T-helper 1 cell (primary cell): ENCODE measurements at places on chromosomes 3 and 15.

GRCh38 chr15:56805466-56806147 lies 72.3 kb upstream of the ZNF280D start:
- no peak for DNase-seq

DNA sequence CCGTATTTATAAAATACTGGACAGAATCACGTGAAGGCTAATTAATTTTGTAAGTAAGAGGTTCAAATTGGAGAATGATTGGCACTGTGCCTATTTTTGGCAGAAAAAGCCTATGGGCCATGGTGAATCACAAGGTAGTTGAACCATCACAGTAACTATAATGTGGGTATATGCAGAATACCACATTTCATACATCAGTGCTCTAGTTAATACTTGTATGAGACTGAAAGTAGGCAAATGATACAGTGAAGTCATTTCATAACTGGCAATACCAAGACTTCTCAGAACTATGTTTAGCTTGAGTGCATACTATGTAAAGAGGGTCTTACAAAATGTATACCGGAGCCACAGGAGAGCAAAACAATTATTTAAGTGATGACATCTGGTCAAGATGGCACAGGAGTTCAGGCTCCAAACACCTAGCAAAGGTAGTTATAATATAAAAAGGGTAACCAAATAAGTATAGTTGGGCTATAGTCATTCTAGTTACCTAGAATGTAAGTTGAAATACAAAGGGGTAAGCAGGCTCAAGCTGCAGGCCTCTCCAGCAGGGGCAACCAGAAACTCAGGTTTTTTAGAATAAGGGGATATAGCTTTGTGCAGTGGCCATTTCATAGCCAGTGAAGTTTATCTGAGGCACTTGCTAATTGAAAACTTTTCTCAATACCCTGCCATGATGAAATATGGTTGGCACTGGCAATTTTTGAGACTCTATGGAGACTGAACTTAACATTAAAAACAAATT lies 19.1 kb downstream of the GPR160 start:
- no peak for DNase-seq

- no peak for DNase-seq
Measured at GRCh38 chr3:94159062-94159828, 96.4 kb downstream of the NSUN3 start.

DNA sequence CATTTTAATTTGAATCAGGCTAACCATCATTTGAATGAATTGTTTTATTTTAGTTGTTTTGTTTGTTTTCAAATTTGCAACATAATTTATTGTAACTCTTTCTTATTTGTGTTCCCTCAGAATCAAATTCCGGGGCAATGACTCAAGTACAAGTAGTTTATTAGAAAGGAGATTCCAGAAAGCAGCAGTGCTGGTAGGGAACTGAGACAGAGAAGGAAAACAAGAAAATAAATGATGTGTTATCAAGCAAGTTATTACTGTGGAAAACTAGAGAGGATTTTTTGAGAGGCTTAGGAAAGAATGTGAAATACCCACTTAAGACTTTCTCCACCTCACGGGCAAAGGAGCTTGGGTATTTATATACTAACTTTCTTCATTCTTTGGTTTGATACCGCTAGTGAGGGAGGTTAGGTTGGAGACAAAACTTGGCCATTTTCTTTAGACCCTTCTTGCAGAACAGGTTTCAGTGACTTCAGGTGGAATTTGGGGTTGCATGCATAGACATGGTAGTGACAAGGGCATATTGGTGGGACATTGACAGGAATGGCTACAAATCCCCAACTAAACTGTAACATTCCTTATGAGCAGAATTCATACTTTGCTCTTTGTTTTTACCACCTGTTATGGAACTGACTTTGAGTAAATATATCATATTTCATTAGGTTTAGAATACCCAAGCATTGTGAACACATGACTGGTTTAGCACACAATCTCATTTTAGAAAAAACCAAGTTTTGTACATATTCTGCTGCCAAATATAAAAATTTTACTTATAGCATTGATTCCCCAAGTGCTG lies 254.3 kb downstream of the ZBBX start:
- no peak for DNase-seq

- DNase-seq, result no peak
Measured at GRCh38 chr3:148601766-148602685, 95.7 kb upstream of the AGTR1 start.

GRCh38 chr15:80384432-80384831 lies 19.8 kb upstream of the ARNT2 start:
- DNase-seq, result no peak

DNA sequence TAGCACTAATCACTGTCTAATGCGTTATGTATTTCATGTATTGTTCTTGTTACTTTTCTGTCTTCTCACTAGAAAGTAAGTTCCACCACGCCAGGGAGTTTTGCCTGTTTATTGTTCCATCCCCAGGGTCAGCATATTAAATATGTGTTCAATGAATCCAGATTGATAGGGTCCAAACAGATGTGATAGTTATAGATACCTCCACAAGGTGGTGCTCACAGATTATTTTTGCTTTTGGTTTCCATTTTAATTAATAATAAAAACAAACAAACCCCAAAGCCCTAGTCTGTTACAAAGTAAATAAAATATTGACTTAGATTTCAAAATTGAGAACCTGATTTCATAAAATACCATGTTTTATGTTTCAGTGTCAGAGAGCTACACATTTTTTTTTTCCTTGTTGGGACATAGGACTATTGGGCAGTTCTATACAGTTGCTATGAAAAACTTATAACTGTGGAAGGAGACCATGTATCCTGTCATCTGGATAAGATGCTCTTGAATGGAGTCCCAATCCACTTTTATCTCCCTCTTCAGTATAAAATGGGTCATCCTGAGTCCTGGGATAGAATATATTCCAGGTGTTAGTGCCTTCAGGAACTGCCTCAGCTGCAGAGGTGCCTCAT lies 12.4 kb downstream of the OTOL1 start:
- DNase-seq, result no peak

DNA sequence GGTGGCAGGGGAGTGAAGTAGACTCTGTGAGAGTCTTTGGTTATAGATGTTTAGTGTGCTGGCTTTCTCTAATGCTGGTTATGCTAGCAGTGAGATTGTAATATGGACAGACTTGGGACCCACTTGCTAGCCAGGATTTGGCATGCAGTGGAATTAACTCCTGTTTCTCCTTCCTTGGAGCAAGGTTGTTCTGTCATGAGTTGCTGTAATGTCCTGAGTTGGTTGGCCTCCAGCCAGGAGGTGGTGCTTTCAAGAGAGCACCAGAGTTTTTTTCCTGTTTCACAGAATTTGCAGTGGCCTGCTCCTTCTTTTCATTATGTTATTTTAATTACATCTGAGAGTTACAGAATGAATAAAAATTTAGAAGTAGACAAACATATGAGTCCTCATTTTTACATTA lies 88.1 kb upstream of the PXYLP1 start:
- DNase-seq, result no peak

DNA sequence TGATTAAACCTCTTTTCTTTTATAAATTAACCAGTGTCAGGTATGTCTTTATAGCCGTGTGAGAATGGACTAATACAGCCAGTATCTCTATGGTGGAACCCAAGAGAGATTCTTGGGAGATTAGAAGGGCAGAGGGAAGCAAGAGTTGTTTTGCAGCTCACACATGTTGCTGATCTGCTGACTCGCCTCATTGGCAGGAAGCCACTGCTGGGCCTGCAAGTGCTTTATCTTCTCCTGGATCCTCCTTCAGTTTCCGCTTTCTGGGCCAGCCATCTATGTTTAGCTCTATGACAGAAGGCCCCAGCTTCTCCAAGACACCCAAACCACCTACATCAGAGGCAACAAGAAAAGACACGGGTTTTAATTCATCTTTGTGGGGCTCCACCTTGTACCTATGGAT lies 23.4 kb upstream of the GALNT15 start:
- DNase-seq, result peak; percentile 8

DNA sequence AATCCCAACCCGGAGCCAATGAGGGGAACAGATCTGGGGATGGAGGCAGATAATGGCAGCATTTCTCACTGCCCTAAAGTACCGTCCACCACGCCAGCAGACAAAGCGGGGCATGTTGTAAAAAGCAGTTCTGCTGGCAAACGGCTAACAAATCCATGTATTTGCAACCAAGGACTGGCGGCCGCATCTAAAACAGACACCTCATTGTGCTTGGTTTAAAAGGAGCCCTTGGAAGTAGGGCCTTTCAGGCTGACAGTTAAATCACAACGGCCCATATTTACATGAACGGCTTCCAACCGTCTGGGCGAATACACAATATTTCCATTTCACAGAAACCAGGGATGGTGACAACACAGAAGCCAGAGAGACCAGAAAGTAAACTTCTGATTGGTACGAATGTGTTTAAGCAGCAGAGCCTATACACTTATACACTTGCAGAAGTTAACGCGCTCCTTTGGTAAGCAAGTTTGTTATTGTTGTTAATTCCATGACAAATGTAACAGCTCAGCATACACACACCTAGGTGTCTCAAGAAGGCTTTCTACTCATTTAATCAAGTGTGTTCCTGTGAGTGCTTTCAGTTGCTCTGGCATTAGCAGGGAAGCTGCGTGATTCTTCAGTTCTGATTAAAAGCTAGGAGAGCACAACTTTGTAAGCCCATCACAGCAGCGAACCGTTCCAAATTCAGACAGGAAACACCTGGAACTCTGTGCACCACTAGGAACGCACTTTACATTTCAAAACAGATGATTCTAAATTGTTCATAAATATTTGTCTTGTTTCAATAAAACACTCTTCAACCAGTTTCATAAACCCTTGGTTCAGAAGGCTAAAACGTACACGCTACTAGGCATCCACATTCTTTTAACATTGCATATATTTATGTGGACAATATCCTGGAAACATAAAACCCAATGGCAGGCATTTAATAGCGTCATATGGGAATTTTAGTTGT lies 112.9 kb downstream of the PDZRN3 start:
- DNase-seq, result no peak

DNA sequence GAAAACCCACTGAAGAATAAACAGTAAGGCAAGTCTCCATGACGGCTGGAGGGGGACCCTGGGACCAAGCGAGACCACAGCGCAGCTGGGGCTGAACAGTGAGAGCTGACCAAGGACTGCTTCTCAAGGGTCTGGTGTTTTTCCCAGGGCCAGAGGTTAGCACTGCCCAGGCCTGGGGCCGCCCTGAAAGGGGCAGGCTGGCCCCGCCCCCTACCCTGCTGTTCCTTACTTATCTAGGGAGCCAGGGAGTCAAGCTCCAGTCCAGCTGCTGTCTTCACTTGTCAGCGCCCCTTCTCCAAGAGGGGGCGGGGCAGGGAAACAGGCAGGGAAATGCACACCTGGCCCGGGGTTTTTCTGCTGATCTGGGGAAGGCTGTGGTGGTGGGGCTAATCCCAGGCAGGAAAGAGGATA lies 51.6 kb upstream of the HACD2 start:
- no peak for DNase-seq

- DNase-seq, result no peak
Measured at GRCh38 chr3:41329881-41330280, 130.6 kb downstream of the CTNNB1 start.

DNA sequence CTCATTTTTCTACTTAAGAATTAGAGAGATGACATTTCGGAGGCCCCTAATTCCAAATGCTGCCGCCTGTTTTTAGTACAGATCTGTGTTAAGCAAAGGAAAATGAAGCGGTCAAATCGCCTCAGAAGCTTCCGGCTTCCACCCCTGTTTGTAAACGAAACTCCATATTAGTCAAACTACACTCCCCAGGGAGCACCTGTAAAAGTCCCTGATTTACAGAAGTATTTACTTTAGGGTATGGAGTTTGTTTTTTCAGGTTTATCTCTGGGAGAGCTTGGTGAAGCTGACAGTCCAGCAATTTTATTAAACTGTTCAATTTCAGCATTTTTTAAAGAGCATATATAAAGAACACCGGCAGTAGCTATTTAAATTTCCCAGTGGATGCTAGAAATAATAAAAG lies 319.8 kb downstream of the FHIT start:
- no peak for DNase-seq

DNA sequence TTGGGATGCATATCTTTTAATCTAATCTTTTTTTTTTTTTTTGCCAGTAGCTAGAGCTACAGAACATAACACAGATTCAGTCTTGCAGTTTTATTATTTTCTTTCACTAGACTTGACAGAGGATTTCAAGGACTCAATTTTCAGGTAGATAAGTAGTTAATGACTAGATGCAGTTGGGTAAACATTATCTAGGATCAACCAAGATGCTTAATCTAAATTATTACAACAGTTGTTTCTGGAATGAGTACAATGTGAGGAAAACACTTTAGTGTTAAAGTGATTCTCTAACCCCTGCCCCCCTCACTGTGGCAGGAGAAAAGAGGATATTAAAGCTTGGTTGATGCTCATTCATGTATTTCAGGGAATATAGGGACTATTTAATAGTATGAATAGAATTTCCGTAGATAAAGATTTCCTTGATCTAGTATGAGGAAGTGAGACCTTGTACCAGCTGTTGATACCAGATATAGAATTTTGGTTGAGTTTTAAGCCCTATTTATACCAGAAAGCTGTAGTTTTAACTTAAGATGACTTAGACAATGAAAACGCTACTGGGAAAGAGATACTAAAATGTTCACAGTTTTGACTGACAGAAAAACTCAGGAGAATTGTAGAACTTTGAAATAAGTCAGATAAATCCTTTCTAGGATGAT lies 389.0 kb upstream of the C2CD4B start:
- no peak for DNase-seq

DNA sequence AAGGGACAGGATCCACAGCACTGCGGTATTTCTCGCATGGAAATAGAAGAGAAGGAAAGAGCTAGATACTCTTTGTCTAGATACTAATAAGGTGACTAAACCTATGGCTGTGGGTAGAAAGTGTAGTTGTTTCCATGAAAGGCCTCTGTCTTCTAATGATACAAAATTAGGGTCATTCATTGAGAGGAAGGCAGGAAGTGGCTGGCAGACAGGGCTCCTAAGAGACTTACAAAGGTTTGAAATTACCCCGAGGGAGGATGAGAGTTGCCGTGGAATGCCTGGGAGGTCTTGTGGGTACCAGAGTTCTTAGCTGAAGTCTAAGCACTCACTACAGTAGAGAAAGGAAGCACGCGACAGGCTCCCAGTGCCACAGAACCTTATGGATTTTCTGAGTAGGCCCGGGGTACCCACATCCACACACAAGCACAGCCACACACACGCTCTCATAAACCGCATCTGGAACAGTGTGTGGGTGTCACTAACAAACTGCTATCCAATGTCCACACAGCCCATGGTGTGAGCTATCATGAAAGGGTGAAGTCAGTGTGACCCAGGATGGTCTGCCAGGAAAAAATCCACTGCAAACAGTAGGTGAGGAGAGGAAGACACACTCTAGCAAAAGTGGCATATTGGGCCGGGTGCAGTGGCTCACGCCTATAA lies 221.4 kb downstream of the FAM43A start:
- DNase-seq, result no peak

GRCh38 chr3:55746808-55747413 lies 259.8 kb upstream of the WNT5A start:
- DNase-seq, result no peak

DNA sequence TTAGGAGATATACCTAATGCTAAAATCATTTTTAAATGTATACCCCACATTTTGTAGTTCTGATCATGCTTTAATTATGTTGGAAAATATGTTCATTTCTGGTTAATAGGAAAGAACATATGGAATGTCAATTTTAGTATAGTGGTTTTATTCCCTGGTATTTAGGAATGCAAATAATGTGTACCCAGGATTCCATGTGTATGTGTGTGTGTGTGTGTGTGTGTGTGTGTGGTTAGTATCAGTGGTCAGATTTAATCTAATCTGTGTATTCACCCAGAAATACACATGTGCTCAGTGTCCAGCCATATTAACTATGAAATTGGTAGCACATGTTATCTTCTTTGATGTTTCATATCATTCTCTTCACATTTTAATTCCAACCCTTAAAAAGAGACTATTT lies 233.5 kb upstream of the DCBLD2 start:
- no peak for DNase-seq

GRCh38 chr15:71437919-71438318 lies 322.6 kb downstream of the THSD4 start:
- DNase-seq, result no peak

- no peak for DNase-seq
Measured at GRCh38 chr3:63943678-63944077, 31.5 kb upstream of the SCAANT1 start.
